ENCODE measurements at places on chromosomes 6 and 20.

- DNase-seq: no peak
Observed at GRCh38 chr20:40631119-40631631, 57.9 kb downstream of the MAFB start.

DNA sequence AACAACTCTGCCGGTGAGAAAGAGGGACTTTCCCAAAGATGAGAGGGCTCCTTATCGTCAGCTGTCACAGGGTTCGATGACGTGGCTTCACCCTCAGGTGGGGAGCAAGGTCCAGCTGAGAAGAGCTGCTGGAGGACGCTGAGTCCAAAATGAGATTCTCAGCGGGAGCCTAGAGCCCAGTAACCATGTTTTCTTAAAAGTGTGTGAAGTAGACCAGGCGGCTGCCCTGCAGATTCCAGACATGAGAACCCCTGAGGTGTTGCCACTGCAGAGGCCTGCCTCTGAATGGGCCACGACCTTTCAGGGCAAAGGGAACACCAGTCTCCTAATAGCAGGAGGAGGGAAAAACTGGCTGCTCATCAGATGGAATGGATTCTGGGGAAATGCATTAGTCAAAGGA lies 375.1 kb downstream of the BTBD9 start:
- peak; percentile 9 for DNase-seq

- no peak for DNase-seq
Observed at GRCh38 chr6:134172020-134172705, 119.7 kb upstream of the SLC2A12 start.

DNA sequence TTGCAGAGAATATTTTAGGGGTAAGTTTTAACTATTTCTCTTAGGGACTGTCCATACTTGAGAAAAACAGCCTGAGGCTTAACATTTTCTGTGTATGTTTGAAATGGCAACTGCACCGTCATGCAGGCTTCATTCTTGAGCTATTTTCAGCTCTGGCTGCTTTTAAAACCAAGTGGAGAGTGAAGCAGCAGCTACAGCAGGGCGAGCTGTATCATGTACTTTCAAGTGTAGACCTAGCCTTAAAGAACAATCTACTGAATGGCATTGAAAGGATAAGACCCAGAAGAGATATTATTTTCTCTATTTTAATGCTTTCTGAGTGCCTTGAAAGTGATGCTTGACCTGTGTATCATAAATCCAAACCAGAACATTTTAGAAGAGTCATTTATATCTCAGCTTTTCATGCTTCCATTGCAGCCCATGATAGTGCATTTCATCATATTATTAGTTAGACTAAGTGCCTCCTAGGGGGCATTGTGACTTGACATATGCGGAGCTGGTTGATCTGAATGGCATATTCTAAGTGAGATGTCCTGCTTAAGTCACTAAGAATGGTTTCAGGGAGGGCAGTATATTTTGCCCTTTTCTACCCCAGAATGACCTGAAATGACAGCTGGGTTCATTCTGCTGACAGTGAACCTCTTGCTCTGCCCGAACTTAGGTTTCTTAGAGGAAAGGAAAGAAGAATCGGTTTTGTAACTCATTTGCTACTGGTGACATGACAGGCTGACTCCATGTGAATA lies 85.3 kb downstream of the NKAIN2 start:
- DNase-seq: no peak

DNA sequence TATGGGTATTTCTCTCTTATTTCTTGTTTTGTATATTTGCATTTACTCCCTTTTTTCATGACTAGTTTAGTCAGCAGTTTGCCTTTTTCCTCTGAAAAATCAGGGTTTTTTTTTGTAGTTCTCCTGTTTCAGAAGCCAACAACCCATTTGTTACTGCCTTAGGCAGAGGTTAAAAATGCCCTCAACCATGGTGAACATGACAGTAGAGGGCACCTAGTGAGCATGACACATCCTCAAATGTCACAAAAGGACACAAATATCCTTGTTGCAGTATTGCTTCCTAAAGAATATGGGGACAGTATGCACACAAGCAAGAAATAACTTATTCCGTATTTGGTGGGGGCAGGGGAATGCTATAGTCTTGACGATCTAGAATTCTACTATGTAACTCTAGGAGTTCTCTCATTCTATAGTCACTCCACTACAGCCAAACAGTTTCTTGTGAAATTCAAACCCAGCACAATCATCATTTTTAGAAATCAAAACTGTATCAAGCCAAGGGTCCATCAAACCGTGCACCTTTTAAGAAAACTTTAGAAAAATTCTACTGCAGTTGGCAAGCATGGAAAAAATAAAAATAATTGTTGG lies 47.0 kb downstream of the GOPC start:
- no peak for DNase-seq

- DNase-seq: no peak
Observed at GRCh38 chr6:116253188-116253504, 729 bp downstream of the TSPYL4 start.

DNA sequence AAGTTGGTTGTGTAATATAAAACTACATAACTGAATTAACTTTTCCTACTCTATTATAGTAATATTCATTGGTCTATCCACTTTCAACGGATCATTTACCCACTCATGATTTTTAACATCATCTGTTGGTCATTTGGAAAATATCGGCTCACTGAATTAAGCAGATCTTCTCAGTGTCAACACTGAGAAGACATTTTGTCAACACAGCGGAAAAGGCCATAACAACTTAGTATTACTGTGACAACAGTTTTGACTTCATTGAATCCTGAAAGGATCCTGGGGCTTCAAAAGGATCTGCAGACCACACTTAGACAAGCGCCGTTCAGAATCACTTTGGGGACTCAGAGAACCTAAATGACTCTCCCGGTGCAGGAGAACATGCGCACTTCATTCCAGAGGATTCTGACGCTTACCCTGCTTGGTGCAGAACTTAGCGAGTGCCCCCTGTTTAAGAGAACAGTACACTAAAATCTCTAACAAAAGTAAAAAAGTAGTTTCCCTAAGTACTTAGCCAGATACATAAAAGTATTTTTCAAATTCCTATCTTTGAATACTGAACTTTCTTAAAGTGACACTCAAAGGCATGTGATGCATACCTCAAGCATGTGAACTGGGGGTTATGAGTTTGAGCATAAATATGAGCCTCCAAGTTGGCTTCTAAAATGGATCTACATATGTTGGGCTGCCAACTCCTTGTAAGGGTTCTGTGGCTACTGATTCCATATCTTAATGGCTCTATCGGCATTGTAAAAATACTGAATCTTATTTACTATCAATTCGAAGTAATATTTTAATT lies 4.0 kb downstream of the ZBTB2 start:
- no peak for DNase-seq

- DNase-seq: no peak
Observed at GRCh38 chr20:16393836-16394235, 179.4 kb downstream of the KIF16B start.

GRCh38 chr6:3137057-3137777 lies 18.7 kb downstream of the BPHL start:
- DNase-seq: no peak

DNA sequence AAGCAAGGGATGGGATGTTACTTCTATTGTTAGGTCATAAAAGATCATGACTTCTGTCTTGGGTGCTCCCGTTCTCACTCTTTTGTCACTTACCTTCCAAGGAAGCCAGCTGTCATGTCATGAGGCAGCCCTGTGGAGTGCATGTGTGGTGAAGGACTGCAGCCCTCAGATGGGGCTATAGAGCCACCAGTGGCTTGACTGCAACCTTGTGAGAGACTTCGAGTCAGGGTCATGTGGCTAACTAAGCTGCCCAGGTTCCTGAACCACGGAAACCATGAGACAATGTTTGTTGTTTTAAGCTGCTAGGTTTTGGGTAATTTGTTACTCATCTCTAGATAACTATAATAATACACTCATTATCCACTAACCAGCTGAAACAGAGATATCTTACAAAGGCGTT lies 477.1 kb downstream of the BTBD3 start:
- DNase-seq: no peak

- no peak for DNase-seq
Observed at GRCh38 chr20:14259689-14260088, 77.7 kb downstream of the FLRT3 start.

DNA sequence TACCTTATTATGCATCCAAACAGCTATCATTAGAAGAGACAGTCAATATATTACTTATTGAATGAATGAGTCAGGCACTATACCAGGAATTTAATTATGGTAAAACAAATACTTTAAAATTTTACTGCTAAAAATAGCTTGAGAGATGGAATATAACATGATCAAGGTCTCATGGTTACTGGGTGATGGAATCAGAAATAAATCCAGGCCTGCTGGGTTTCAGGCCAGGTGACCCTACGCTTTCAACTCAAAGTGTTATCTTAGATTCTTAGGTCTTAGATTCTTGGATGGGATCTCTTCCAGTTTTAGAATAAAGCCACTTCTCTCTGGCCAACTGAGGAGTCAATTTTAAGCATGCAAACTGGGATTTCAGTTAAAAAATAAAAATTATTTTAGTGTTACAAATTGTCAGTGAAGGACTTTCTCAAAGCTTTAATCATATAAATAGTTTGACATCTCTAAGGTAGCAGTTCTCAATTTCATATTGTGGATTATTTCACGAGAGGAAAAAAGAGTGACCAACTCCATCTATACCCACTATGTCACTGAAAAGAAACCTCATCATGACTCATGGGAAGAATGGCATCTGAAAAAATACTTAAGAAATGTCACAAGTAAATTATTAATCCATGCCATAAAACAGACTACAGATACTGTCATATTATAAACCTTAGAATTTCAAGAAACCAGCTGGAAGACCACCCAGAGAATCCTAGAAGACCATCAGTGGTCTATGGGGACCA lies 283.4 kb upstream of the RUNX2 start:
- DNase-seq: no peak

DNA sequence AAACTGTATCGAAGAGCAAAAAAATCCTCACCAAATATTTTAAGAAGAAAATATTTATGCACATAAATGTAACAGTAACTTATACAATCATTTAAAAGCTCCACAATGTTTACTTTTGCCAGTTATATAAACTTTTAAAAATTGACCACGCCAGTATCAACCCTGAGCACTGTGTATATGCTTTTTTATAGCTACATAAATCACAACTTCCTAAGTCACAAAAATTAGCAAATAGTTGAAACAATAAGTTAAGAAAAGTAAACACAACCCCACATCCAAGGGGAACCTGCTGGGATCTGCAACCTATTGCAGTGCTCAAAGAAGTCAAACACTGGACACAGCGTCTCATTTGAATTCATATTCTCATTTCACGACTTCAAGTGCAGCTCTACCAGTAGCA lies 89.8 kb upstream of the DST start:
- DNase-seq: no peak

GRCh38 chr6:77403424-77403823 lies 59.9 kb downstream of the HTR1B start:
- no peak for DNase-seq

DNA sequence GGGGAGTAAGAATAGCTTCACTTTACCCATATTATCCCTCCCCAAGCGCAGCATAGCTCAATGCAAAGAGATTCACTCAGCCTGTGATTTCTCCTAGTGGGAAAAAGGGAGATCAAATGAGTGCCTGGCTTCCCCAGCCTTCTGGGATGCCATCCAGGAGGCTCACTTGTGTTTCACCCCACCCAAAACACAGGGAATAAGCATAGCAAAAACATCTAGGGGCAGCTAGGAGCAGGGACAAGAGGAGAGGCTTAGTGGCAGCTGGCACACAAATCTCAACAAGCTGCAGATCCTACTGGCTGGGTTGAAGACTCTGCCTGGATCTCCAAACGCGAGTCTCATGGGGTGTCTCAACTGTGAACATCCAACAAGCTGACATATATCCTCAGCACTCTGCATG lies 715.8 kb downstream of the RNF144B start:
- DNase-seq: no peak

DNA sequence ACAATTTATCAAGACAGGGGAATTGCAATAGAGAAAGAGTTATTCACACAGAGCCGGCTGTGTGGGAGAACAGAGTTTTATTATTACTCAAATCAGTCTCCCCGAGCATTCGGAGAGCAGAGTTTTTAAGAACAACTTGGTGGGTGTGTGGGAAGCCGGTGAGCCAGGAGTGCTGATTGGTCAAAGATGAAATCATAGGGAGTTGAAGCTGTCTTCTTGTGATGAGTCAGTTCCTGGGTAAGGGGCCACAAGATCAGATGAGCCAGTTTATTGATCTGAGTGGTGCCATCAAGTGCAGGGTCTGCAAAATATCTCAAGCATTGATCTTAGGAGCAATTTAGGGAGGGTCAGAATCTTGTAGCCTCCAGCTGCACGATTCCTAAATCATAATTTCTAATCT lies 50.0 kb upstream of the ECI2 start:
- DNase-seq: peak; percentile 22

DNA sequence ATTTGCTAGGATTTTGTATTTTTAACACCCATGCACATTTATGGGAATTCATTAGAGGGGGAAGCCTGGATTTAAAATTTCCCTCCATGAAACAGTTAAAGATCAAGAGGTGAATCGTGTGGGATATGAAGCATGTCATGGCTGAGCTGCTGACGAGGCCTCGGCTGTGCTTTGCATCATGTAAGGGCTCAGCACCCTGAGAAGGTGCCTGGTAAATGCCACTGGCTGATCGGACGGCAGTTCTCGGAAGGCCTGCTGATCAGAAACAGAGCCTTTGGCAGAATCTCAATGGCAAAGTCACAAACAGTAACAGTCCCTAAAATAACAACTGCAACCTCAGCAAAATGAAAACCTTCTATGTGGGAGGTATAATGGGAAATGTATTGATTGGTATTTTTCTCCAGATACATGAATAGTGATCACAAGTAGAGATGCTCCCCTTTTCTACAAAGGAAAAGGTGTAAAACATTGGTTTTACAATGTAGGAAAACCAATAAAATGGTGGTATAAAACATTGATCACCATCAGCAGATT lies 53.0 kb upstream of the FUCA2 start:
- DNase-seq: no peak
